LNCaP clone FGC (cell line): ENCODE measurements at places on chromosomes 1 and 21.
A peak's percentile ranks its signal among the peaks of the same experiment; 100 is the strongest.

DNA sequence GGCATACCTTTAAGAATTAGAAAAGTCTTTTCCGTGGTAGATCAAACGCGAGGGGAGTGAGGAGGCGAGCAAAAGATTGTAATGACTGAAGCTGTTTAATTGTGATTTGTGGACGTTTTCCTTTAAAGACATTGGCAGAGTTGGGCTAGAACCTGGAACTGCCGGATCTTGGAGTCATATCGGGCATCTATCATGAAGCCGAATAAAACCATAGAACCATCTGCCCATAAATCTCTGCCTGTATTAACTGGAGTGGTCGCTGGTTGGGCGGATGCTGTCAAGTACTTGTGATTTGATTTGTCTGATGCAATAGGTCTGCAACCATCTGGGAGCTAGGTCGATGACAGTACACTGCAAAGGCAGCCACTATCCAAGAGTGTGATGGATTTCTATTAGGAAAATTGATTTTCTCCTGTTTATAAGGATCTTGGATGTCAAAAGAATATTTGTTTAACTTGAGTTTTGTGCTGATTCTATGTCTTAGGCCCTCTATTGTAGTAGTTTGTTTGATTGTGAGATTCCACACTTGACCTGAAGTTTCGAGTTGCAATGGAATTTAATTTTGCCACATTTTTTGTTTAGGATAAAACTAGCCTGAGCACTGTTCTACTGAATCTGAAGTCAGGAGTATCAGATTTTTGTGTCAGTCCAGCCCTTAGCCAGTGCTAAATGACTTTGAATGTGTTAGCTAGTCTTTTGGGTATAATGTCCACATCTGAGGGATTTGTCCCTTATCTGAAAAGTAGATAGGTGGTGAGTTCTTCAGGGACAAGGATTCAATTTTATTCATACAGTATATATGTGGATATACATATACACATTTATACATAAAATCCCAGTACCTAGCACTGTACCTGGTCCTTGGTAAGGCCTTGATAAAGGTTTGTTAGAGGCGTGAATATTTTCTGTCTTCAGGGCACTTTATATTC is 1.2 kb downstream of the SARS1 start:
- peak; percentile 82 for DNase-seq

DNA sequence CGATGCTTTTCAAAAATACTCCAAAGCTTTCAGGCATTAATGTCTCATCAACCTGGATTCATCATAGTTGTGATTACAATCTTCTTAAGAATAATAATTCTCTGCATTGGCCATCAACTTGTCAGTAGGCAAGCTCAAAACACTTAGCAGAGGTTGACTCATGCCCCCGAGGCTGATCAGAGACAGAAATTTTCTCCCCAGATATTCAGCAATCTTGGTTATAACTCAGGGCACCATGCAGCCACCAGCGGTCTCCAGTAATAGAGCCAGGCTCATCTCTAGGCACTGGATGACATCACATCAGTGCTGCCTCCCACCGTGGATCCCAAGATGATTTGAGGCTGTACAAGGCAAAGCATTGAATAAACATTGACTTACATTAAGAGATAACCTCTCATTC is 14.3 kb upstream of the IFFO2 start:
- DNase-seq = no peak

DNA sequence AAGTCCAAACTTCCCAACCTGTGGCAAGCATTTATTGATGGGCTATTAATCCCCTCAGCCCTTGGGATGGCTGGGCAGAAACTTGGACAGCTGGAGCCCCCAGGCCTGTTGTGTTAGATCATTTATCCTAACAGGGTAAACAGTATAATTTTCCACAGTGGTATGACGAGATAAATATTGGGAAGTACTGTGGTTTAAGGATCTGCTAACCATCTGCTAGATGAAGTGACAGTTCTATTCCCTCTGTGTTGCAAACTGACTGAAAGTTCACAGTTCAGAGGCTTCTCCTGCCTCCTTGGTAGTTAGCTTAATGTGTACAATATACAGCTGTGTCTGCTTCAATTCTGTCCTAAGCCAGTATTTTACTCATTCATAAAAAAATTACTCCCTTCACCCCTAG is 127.5 kb upstream of the CHODL start:
- no peak for DNase-seq

- DNase-seq = no peak
Observed at GRCh38 chr1:66296951-66297350, 237.0 kb upstream of the SGIP1 start.

DNA sequence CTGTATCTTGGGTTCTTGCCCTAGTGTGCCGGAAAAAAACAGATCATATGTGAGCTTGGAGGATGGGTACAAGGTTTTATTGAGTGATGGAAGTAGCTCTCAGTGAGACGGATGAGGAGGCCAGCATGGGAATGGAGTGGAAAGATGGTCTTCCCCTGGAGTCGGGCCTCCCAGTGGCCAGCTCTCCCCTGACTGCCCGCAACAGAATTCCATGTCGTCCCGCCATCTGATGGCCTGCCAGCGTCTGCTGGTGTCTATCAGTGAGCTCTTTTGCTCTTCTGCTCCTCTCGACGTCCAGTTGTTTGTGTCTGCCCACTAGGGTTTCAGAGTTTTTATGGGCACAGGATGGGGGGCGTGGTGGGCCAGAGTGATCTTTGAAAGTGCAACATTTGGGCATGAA is 315.2 kb upstream of the BRINP3 start:
- no peak for DNase-seq

GRCh38 chr1:233636503-233636877 is 22.6 kb downstream of the KCNK1 start:
- DNase-seq = no peak

GRCh38 chr1:50898773-50899172 is 61.3 kb downstream of the FAF1 start:
- DNase-seq = no peak

DNA sequence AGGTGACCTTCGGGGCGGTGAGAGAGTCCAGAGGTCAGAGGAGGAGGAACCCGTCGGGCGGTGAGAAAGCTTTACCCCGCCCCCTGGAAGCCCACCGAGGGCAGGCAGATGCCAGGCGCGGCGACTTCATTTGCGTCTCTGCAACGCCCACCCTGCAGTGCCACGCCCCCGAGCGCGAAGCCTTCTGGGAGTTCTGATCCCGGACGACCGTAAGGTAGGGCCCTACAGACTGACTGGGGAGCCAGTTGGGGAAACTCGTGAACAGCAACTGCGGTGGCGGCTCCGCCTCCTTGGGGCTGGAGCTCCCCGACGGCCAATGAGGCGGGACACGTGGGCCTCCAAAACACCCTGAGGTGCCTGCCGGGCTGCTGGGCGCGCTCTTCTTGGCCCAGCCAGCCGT is 46.0 kb upstream of the EDARADD start:
- no peak for DNase-seq

- DNase-seq = no peak
Observed at GRCh38 chr21:31124010-31124409, 85.7 kb upstream of the KRTAP19-8 start.

- DNase-seq = no peak
Observed at GRCh38 chr1:11813021-11813420, 7.0 kb downstream of the CLCN6 start.

DNA sequence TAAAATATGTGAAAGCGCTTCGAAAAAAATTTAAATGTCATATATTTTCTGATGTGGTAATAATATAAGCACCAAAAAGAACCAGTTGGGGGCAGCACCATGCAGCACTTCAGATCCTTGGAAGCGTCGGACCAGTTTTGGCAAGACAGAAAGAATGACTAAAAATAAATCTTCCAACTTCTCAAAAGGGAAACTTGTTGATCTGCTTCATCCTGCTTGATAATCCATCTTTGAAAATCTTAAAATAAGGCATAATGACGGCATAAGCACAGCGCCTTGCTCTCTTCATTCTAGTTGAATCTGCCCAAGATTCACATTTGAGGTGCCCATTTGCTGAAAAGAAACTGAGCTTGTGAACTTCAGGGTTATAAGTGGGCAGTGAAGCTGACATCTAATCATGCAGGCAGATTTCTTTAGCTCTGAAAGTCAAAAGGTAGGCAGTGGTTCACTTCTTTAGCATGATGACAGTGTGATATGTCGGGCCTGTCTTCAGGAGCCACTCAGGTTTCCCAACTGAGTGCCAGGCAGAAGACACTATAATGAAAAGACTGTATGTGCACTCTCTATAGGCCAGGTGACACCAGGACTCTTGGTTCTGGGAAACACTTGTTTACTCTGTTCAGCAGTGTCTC is 19.8 kb upstream of the MUTYH start:
- DNase-seq = peak; percentile 53

GRCh38 chr1:54237586-54237985 is 37.6 kb downstream of the MRPL37 start:
- DNase-seq = no peak

- DNase-seq = no peak
Observed at GRCh38 chr1:77279929-77280328, 1.9 kb upstream of the AK5 start.

- no peak for DNase-seq
Observed at GRCh38 chr1:58033311-58033710, 513.2 kb downstream of the OMA1 start.

- DNase-seq = no peak
Observed at GRCh38 chr1:34924759-34925555, 4.5 kb downstream of the DLGAP3 start.

DNA sequence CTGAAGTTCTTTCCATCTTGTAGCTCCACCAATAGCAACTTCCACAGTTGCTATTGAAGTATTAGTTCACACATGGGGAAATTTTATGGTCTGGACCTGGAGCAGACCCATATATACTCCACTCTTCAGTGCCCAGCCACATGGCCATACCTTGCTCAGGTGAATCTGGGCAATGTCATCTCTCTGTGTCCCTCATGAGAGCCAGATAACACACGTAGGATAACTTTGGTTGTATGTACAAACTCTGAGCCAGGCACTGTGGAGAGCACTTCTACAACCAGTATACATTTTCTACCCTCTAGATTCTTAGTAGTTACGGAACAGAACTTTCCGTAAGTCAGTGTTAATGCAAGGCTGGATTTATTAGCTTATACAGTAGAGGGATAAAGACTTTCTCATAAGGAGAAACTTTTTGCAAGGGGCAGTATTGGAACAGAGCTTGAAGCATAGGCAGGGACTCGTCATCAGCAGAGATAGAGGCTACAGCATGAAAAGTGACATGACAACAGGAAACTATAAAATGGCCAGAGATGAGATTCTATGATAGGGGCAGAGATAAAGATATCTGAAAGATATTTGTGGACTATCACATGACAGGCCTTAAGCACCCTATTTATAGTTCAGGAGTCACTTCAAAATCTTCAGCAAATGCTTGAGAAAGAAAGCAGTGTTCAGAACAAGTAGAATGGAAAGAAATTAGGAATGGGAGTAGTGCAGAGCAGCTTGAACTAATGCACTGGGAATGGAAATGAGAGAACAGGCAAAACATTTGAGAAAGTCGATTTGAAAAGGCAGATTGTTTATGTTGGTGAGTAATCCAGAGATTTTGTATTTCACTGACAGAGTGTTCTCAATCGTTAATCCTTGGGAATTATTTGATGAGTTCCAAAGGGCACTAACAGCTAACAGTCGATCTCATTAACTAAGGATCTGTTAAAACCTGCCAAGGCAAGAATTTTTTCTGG is 481.8 kb downstream of the USP25 start:
- peak; percentile 60 for DNase-seq

- DNase-seq = no peak
Observed at GRCh38 chr1:220451532-220451931, 76.4 kb upstream of the MARK1 start.

- no peak for DNase-seq
Observed at GRCh38 chr1:87334351-87335174, 5.9 kb downstream of the LMO4 start.

- peak; percentile 44 for DNase-seq
Observed at GRCh38 chr1:108828074-108828961, 28.6 kb downstream of the AKNAD1 start.

- no peak for DNase-seq
Observed at GRCh38 chr1:167935216-167936067, 1.0 kb upstream of the DCAF6 start.

DNA sequence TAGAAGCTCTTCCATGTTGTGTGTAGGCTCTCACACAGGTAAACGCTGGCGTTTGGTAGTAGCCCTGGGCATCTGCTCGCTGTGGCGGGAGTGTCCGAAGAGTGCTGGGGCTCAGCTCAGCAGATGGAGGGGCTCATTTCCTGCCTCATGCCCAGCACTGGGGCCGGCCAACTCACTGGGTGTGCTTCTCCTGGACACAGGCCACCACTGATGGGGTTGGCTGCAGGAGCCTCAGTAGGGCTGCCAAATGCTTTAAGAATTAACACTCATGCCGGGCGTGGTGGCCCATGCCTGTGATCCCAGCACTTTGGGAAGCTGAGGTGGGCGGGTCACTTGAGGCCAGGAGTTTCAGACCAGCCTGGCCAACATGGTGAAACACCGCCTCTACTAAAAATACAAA is 20.9 kb downstream of the UQCRHL start:
- DNase-seq = no peak

DNA sequence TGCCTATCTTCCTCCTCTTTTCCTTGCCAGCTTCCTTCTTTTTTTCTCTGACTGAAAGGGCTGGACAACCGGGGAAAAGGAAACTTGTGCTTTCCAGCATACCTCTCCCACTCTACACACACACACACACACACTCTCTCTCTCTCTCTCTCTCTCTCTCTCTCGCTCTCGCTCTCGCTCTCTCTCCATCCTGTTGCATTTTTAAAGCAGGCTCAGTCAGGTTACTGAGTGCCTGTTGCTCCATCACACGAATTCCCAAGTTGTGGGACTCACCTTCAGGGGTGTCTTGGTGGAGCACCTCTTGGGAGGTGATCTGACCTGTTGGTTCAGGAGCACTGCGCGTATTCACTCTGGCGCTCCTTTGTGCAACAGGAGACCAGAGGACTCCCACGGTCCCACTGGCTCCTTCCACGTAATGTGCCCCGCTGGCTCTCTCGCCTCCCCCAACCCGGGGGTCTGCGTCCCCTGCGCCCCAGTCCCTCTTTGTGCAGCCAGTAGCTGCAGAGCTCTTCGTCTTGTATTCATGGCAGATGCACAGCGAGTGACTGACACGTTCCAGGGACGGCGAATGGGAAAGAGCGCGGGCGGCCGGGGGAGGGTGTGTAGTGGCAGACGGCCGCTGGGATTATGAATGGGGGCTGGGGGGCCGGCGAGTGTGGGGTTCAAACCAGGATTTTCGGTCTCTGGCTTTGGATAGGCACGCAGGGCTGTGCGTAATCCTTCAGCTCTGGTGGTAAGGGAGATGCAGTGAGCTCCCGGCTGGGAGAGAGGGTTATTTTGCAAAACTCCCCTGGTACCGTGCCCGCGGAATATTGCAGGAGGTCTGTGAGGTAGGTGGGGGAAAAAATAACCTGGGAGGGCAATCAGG is 660 bp upstream of the PDE4B start:
- DNase-seq = no peak
